ENCODE measurements at places on chromosomes 2 and 18.

DNA sequence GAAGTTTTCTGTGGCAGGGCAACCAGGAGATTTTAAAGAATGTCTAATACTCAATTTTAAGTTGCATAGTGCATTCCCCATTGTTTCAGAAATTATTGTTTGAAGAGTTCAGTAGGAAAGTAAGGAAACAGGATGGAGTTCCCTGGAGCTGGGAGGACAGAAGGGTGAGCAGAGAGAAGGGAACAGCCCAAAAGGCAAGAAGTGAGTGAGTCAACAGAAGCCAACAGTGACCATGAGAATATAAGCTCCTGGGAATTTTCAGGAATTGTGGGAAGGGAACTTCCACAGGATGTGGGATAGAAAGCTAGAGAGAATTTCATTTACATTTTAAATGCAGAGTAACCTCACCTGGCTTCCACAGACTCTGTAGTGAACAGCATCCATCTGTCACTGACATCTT is 268.1 kb upstream of the ATP5MC3 start:
- DNase-seq, result no peak

- no peak for DNase-seq
These were observed 242.8 kb upstream of the HNRNPA3 start for GRCh38 chr2:176969642-176970359.

DNA sequence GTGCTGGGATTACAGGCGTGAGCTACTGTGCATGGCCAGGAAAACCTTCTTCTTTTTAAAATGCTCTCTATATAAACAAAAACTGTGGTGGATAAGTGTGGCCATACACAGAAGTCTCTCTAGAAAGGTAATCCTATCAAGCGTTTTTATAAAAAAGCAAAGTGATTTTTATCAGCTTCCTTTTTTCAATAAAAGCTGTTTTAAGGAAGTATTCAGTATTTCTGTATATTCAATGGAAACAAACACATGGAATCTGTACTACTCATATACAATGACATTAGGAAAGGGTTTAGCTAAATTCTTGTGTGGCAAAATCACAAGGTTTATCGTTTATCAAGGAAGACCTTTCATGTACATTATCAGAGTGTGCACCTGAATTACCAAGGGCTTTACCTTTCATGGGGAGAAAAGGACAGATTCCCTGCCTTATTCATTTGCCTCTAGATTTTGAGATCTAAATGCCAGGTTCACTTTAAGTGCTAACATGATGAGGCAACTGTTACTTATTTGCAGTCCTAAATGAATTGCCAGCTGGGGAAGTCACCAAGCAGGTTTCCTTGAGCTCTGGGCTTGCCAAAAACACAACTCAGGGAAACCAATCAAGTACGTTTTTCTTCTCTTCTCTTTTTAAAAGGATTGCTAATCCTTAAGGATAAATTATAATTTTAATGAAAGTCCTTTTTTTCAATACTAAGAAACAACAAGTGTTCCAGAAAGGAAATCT is 70.8 kb downstream of the RTN4 start:
- no peak for DNase-seq

DNA sequence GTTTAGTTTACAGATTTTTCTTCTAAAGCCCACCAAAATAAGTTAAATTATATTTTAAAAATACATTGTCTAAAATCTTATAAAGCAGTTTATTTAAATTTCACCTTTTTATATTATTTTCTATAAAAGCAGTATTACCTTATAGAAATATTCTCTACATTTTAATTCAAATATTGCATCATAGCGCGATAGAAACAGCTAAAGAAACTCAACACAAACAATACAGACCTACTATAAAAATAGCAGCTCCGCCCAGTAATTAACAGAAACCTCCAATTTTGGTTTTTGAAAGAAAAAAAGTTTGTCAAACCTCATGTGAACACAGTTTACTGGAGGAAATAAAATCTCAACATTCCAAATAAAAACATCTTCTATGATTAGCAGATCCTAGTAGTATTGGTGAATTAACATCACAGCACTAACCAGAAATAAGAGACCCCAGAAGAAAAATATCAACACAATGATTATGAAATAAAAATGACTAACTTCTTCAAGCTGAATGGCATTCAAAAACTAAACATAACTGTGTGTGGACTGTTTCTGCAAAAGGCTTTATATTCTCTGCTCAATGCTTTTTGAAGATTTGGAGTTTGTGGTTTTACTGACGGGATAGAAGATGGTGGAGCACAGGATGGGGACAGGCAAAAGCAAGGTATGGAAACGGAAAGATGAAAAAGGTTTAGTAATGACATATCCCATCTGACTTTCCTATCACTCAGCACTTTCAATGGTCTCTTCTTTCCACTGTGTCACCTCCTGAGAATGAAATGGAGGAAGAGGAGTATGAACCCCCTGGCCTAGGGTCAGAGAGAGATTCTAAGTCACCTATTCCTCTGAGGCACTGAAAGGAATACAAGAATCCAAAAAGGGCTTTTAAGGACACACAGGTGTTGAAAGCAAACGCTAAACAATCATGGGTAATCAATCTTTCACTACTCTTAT is 17.5 kb downstream of the MAP4K3 start:
- DNase-seq, result no peak

GRCh38 chr2:69796174-69796573 is 33.3 kb upstream of the GMCL1 start:
- DNase-seq, result no peak

GRCh38 chr2:143371616-143372015 is 242.4 kb downstream of the ARHGAP15 start:
- DNase-seq, result no peak

- no peak for DNase-seq
These were observed 1037.7 kb upstream of the SLC39A10 start for GRCh38 chr2:194619366-194619765.
